ENCODE measurements at places on chromosomes 5 and 9. TPM values are rescaled to one million over a fixed set of nuclear protein-coding genes. Genes with fewer than 3 reads are reported as not detected.

- H3K36me3 ChIP-seq: no peaks in the 10 kb centered on the region
- no peak for DNase-seq
- H3K4me3 ChIP-seq: no peak overlapping the region
- no peaks in the 10 kb centered on the region for H3K27me3 ChIP-seq
- H3K27ac ChIP-seq: no peak overlapping the region
- no peaks in the 10 kb centered on the region for H3K4me1 ChIP-seq
Measured at GRCh38 chr9:4927701-4928100, 57.4 kb upstream of the JAK2 start.

GRCh38 chr5:124235576-124235975 is 510.9 kb downstream of the ZNF608 start:
- peaks cover 52% of the 10 kb centered on the region for H3K4me1 ChIP-seq
- H3K27ac ChIP-seq: no peak overlapping the region
- no peaks in the 10 kb centered on the region for H3K27me3 ChIP-seq
- H3K36me3 ChIP-seq: peaks cover 2% of the 10 kb centered on the region

- peaks cover 21% of the 10 kb centered on the region for H3K36me3 ChIP-seq
- H3K4me1 ChIP-seq: peaks cover 29% of the 10 kb centered on the region
- H3K27ac ChIP-seq: peak overlapping the region; percentile 50
- H3K4me3 ChIP-seq: no peak overlapping the region
Measured at GRCh38 chr9:130607640-130608420, 28.5 kb downstream of the FUBP3 start.

The CCDC152 gene
- 0.17 TPM for total RNA-seq

DNA sequence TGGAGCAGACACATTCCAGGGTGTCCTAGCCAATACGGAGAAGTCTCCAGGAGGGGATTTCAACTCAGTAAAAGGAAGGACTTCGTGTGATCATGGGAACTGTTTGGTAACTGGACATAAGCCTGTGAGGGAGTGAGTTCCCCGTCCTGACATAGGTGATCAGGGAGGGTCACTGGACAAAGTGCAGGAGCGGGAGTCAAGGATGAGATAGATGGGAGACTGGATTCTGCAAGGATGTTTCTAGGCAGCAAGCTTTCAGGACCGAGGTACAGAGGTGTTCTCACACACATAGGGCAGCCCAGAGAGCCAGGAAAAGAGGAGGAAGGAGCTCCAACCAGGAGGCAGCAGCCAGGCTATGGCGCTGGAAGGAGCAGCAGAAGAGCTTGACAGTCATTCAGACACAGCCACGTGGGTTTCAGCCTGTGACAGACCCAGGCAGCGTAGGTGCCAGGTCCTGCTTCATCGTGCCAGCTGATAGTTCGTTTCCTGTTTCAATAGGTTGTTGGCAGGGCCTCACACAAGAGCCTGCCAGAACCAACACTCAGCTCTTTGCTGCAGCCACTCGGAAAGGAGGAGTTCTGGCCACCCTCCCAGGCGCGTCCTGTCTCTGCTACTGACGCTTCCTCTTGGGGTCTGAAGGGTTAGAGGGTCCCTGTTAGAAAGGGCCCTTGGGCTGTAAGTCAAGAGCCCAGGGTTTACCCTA is 84.1 kb downstream of the AMBP start:
- peaks cover 13% of the 10 kb centered on the region for H3K36me3 ChIP-seq
- peaks cover 8% of the 10 kb centered on the region for H3K4me1 ChIP-seq

The GFPT2 gene
- 1.7 TPM for total RNA-seq

- H3K4me1 ChIP-seq: no peaks in the 10 kb centered on the region
- H3K27me3 ChIP-seq: no peaks in the 10 kb centered on the region
- no peak overlapping the region for H3K4me3 ChIP-seq
- no peak overlapping the region for H3K27ac ChIP-seq
Measured at GRCh38 chr5:130762031-130762430, 403.0 kb downstream of the HINT1 start.

The PRR16 gene
- not detected for total RNA-seq

- no peak overlapping the region for H3K27ac ChIP-seq
- DNase-seq: no peak
- H3K27me3 ChIP-seq: peaks cover 42% of the 10 kb centered on the region
- H3K36me3 ChIP-seq: no peaks in the 10 kb centered on the region
- no peaks in the 10 kb centered on the region for H3K4me1 ChIP-seq
Measured at GRCh38 chr9:134969156-134970045, 51.7 kb upstream of the FCN1 start.

DNA sequence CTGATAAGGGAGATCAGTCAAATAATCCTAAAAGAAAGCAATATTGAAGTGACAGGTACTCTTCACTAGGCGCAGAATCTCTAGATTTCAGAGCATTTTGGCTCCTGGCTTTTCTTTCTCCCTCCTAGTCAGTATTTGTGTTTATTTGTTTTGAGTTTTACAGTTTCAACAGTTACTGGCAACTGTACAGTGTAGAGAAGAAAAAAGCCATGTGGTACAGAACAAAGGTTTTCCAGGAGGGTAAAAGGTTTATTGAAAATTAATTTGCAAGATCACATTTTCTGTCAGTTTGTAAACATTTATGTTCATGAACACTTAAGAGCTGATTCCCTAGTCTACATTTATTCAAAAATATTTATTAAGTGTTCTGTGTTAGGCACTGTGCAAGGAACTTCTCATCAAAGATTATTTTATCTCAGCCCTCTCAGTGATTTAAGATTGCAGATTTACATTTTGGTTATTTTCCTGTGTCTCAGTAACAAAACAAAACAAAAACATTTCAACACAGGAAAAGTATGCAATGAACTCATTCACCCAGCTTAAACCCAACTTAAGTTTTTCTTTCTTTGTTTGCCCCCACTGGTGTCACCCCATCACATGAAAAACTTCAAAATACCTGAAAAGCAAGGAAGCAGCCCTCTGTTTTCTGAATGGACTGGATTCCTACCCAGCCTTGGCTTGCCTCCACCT is 12.9 kb downstream of the MINAR2 start:
- DNase-seq: no peak
- H3K36me3 ChIP-seq: no peaks in the 10 kb centered on the region
- no peak overlapping the region for H3K4me3 ChIP-seq
- peaks cover 25% of the 10 kb centered on the region for H3K4me1 ChIP-seq

DNA sequence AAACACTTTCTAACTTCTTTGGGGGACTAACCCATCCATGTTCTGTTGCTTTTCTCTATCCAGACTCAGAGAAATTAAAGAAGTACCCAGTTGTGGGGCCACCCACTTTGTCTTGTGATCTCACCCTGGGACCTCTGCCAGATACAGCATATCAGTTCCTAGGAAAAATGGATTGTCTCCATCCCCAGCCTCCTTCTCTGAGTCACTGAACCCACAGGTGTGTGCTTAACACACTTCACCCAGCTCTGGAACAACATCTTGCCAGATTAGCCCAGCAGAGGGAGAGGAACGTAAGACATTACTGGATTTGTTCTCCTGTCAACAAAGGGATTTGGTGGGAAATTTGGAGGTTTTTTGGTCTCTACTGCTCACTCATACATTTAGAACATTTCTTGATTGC is 19.2 kb downstream of the FAM240B start:
- H3K4me1 ChIP-seq: no peaks in the 10 kb centered on the region
- H3K4me3 ChIP-seq: no peak overlapping the region
- no peaks in the 10 kb centered on the region for H3K36me3 ChIP-seq
- DNase-seq: no peak

The FBP1 gene
- total RNA-seq: 6.0 TPM

The EGR1 gene
- total RNA-seq: 49.5 TPM

The F2RL2 gene
- 0.16 TPM for total RNA-seq

- no peaks in the 10 kb centered on the region for H3K4me1 ChIP-seq
- H3K4me3 ChIP-seq: no peak overlapping the region
- DNase-seq: no peak
- H3K36me3 ChIP-seq: no peaks in the 10 kb centered on the region
Measured at GRCh38 chr5:33764786-33765185, 127.0 kb downstream of the ADAMTS12 start.

DNA sequence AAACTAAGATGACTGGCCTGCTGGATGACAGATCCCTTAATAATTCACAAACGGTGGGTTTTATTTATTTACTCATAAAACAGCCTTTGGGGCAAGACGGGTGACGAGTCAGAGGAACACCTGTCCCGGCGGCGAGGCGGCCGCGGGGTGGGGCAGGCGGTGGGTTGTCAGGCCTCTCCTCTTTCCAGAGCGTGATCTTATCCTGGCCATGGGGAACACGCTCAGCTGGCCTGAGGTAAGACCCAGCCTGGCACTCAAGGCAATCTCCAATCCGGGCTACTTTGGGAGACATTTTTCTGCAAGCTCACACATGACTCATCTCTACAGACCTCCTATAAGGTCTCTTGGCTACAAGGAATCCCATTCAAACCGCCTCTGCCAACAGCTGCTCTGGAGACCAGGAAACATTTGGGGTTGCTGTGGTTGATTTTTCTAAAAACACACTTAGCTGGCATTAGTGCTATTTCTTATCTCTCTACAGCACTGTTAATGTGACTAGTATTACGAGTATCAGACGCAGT is 6.3 kb downstream of the RAPGEF1 start:
- H3K4me3 ChIP-seq: no peak overlapping the region
- no peak overlapping the region for H3K27ac ChIP-seq
- H3K27me3 ChIP-seq: no peaks in the 10 kb centered on the region
- no peaks in the 10 kb centered on the region for H3K36me3 ChIP-seq

DNA sequence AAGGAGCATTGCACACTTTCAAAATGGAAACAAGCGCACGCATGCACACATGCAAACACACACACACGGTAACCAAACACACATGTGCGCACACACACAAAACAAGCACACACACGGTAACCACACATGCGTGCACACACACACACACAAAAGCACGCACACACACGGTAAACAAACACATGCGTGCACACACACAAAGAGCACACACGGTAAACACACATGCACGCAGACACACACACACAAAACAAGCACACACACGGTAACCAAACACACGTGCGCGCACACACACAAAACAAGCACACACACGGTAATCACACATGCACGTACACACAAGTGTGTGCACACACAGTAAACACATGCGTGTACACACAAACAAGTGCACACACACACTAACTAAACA is 19.3 kb upstream of the SLC6A3 start:
- H3K36me3 ChIP-seq: peaks cover 31% of the 10 kb centered on the region
- no peak overlapping the region for H3K27ac ChIP-seq
- no peaks in the 10 kb centered on the region for H3K4me1 ChIP-seq
- no peak overlapping the region for H3K4me3 ChIP-seq
- no peak for DNase-seq

The PCDHB15 gene
- 8.3 TPM for total RNA-seq

The ORM2 gene
- total RNA-seq: 3.2 TPM

DNA sequence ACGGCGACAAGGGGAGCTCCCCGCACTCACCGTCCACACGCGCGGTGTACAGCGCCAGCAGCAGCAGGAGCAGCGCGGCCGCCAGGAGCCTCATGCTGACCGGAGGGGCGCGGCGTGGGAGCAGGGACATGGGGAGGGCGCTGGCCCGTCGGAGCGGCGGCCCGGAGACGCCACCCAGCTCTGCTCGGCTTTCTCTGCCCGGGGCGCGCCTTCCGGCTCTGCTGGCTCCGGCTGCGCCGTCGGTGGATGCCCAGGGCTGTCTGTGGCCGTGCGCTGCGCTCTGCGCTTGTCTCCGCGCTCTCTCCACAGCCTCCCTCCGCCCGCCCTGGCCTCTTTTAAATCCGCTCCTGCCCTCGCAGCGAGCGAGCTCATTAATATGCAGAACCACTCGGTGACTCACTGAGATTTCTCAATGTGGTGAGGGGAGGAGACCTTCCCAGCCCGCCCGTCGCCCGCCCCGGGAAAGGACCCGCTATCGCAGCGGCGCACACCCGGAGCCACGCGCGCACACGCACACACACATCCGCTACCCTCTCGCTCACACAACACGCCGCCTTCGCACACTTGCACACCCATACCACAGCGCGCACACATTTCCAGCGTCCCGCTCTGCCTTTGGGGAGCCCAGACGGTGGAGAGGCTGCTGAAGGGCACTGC is at the start of gene CXCL14:
TSS of gene CXCL14 (minus strand) at position 307 of the 657 bp plus-strand sequence. CDS start at position 94, 213 bp downstream.
- no peaks in the 10 kb centered on the region for H3K36me3 ChIP-seq
- peaks cover 96% of the 10 kb centered on the region for H3K27me3 ChIP-seq
- H3K4me1 ChIP-seq: peaks cover 2% of the 10 kb centered on the region

GRCh38 chr9:111187376-111187775 is 142.6 kb downstream of the OR2K2 start:
- no peaks in the 10 kb centered on the region for H3K36me3 ChIP-seq
- H3K27me3 ChIP-seq: no peaks in the 10 kb centered on the region
- no peak overlapping the region for H3K27ac ChIP-seq
- H3K4me1 ChIP-seq: no peaks in the 10 kb centered on the region

GRCh38 chr5:4947893-4948536 is 192.1 kb upstream of the ADAMTS16 start:
- H3K4me3 ChIP-seq: no peak overlapping the region
- peaks cover 12% of the 10 kb centered on the region for H3K27me3 ChIP-seq

GRCh38 chr5:173845321-173845720 is 42.8 kb upstream of the CPEB4 start:
- no peak overlapping the region for H3K27ac ChIP-seq
- no peaks in the 10 kb centered on the region for H3K4me1 ChIP-seq
- DNase-seq: no peak
- H3K36me3 ChIP-seq: no peaks in the 10 kb centered on the region
- no peak overlapping the region for H3K4me3 ChIP-seq

The SMIM33 gene
- total RNA-seq: not detected

The NDUFS4 gene
- 62.7 TPM for total RNA-seq

DNA sequence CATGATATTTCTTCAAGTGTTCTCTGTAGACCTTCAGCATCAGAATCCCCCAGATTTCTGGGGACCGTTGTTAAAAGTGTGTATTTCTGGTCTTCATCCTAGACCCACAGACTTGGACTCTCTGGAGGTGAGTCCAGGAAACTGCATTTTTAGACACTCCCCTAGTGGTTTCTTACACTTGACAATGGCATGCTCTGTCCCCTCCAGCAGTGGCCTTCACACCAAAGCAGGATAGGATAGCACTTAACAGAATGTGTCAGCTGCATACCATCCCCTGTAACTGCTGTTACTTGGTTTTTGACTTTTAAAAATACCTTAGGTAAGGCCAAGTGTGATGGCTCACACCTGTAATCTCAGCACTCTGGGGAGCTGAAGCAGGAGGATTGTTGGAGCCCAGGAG is 20.8 kb downstream of the CDO1 start:
- H3K27me3 ChIP-seq: peaks cover 10% of the 10 kb centered on the region
- no peak overlapping the region for H3K27ac ChIP-seq

GRCh38 chr5:19767987-19768386 is 220.0 kb downstream of the CDH18 start:
- no peak overlapping the region for H3K4me3 ChIP-seq
- peaks cover 5% of the 10 kb centered on the region for H3K4me1 ChIP-seq
- H3K36me3 ChIP-seq: no peaks in the 10 kb centered on the region
- DNase-seq: no peak

The SLC22A4 gene
- total RNA-seq: not detected

Measured in progenitor cell of endocrine pancreas (in vitro differentiated cells).